Activated CD8-positive, alpha-beta memory T cell treated with anti-CD3 and anti-CD28 coated beads for 48 hours (primary cell): ENCODE measurements at places on chromosomes 1 and 21.

DNA sequence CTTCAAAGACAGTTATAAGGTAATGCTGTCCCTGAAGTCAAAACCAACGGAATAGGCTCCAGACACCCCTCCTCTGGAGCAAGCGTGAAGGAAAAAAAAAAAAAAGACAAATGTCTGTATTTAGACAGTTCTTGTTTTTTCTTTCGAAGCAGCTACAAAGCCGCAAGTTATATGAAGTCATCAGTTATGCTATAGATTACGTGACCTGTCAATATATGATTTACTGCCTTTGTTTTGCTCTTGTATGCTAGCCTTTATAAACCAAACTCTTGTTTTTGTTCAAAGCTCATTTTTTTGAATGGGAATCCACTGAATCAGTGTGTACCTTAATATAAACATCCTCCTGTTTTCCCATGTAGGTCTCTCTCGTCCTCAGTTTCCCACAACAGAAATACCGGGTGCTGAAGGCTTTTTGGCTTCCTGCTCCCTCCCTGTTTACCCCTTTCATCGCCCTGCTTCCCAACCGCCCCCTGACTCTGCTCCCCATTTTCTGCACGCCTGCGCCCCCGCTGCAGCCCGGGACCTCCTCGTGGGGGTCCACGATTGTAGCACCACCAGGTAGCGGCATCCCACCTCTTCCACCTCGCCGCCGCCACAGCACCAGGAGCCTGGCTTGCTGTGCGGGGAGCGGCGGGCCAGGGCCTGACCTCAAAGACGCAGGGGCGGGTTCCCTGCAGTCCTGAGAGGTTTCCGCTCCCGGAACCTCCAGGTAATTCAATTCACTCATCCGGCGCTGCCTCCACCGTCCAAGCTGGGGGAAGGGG, 5.2 kb upstream of the ZNF678 start:
- DNase-seq = no peak

GRCh38 chr1:237799762-237800474, 90.8 kb downstream of the ZP4 start:
- DNase-seq = peak; percentile 2

DNA sequence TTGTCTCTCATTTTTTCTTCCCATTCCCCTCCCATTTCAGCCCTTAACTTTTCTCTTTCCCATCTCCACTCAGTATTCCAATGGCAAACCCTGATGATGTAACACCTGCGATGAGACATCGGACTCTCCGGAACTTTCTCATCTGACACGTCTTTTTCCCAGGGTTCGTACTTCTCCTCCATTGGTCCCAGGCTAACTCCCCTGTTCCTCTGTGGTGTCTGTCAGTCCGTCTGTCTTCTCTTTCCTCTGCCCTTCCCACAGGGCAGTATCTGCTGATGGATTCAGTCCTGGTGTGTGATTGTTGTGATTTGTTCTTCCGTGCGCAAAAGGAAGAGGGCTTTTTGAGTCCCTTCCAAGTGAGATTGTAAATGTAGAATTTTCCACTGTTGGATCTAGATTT, 27.7 kb downstream of the VANGL2 start:
- no peak for DNase-seq

- DNase-seq = no peak
These were observed 94.2 kb downstream of the KCNN3 start for GRCh38 chr1:154775621-154776605.

DNA sequence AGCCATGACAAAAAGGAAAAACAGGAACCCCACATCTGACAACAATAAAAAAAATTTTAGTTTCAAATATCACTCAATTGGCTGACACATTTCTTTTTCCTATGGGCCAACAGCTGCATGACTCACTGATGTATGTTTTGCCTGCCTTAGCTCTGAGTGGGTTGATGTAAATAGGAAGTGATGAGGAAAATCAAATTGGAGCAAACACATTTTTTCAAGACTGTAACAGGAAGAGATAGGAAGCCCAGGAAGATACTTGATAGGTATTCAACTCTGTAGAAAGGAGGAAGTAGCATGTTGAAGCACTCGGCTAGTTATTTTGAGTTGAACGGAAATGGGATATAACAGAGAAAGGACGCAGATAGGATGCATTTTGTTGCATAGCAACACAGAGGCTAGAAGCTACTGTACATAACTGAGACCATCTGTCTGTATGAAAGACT, 168.0 kb upstream of the NR5A2 start:
- no peak for DNase-seq

DNA sequence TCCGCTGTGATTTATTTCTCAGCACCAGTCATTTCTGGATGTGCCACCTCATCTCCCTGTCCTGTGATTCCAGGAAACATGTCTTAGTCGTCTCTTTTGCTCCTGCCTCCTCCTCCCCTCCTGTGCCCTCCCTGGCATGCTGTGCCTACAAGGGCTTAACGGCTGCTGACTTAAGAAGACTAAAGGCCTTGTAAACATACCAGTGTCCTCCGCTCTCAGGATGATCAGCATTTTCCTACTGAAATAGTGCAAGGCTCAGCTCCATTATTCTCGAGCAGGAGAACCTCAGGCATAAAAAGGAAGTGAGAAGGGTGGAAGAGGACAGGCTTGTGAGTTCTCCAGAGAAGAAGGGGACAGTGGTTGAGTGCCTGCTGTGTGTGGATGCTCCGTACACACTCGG, 61.6 kb upstream of the RUNX3 start:
- DNase-seq = no peak

DNA sequence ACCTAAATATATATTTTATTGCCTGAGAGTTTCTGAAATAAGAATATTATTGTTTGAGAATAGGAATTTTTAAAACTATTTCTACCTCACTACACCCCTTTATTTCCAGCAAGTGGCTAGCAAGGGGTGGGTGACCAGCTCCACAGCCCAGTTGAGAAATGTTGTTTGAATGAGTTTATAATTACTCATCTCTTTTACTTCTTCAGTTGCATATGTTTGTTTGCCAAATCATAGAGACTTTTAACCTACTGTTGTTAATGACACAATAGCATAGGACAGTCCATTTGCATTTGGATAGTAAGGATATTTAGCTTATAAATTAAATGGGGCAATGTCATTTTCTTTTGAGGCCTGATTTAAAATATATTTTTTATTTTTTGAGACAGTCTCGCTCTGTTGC, 127.8 kb downstream of the NRDC start:
- DNase-seq = no peak

DNA sequence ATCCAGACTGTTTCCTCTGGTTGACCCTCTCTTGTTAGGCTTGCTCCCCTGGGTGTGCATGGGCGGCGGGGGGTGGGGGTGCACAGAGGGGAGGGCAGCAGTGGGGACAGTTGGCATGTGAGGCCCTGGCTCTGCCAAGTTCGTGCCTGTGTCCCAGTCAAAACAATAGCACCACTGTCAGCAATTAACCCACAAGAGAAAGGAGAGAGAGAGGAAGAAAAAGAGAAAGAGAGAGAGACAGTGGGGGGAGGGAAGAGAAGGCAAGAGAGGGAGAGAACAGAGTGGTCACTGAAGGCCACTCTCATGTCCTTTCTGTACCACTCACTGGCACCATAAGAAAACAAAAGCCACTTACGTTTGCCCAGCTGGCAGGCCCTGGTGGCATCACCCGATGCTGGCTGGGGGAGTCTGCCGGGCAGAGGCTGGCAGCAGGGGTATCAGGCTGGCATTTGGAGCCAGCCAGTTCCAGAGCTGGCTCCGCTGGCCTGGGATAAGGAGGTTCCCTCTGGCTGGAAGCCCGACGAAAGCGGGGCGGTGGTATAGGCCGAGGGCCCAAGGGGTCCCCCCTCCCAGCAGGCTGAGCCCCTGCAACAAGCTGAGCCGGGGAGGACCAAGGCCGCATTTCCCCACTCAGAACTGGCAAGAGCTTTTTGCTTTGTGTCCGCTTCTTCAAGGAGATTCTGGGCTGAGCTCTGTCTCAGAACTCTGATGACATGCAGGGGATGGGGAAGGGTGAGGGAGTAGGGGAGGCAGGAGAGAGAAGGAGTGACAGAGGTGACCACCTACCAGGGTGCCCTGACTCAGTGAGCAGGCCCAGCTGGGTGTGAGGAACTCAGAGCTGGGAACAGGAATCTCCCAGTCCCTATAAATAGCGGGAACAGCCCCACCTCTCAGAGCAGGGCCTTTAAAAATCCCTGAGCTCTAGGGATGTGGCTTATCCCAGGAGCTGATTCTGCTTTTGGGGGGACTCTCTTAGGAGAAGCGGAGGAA, 27.9 kb downstream of the PIK3C2B start:
- no peak for DNase-seq

GRCh38 chr1:53837646-53837923, 511 bp downstream of the NDC1 start:
- no peak for DNase-seq

DNA sequence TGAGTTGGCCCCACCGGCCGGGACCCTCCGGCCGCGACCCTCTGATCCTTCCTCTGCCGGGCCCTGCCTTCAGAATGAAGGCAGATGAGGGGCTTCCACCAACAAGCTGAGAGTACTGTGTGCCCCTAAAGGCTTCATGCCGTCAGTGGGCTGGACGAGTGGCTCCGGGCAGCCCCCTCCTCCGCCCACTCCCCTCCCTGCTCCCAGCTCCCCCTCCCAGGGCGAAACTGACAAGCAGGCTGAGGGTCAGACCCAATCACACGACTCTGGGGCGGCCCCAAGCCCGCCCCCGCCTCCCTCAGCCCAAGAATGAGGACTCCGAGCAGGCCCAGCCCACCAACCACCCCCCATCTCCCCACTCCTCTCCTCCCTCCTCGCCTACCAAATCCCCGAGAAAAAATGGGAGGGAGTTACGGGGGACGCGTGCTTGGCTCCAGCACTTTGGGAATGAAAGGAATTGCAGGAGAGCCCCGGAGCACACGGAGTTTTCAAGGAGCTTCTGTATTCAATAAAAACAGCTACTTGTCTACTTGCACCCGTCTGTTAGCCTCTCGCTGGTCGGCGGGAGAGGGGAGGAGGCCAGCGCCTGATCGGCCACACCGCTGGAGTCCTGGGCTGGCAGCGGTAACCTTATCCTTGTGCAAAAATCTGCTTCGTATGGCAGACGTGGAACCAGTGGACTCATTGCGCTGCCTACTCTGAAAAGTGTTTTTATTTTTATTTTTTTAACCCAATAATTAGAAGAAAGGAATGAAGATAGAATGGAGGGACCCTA, at the start of gene COL11A1:
Gene COL11A1 (minus strand): TSS at position 147 of the 775 bp plus-strand sequence. CDS start 344 bp downstream, outside the sequence.
- no peak for DNase-seq

GRCh38 chr1:200048244-200048643, 20.7 kb downstream of the NR5A2 start:
- no peak for DNase-seq

- DNase-seq = no peak
These were observed at the start of gene RSPO1 for GRCh38 chr1:37634244-37634991. RSPO1 (minus strand) TSS chr1:37634892; CDS start chr1:37629661, 5,231 bp downstream.

DNA sequence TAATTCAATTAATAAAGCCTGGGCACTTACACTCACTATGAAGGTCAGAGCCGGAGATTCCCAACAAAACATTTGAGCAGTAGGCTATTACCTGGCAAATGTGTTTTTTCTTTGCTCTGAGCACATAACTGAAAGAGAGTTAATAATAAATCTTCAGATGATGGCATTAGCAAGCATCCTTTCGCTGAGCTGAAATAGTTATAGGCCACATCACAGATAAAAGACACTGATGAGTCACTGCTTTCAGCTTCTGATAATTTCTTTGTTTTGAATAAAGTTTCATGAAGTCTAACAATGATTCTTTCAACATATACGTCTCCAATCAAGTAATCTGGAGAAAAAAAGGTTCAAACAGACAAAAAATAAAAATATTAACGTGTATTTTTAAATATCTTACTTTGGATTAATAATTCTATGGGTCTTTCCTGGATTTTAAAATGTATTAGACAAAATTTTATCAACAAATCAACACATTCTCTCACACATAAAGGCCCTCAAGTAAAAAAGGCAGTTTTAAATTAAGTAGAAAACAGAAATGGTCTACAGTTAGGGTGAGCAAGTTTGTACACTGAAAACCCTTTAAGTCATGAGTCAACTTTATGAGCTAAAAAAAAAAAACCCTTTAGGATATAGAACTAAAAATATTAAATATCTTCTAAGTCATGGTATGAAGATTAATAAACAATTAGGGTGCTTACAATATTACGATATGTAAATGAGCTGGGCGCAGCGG, 33.1 kb downstream of the LTN1 start:
- DNase-seq = no peak

GRCh38 chr1:109617291-109617801, 2.1 kb downstream of the GNAT2 start:
- no peak for DNase-seq

DNA sequence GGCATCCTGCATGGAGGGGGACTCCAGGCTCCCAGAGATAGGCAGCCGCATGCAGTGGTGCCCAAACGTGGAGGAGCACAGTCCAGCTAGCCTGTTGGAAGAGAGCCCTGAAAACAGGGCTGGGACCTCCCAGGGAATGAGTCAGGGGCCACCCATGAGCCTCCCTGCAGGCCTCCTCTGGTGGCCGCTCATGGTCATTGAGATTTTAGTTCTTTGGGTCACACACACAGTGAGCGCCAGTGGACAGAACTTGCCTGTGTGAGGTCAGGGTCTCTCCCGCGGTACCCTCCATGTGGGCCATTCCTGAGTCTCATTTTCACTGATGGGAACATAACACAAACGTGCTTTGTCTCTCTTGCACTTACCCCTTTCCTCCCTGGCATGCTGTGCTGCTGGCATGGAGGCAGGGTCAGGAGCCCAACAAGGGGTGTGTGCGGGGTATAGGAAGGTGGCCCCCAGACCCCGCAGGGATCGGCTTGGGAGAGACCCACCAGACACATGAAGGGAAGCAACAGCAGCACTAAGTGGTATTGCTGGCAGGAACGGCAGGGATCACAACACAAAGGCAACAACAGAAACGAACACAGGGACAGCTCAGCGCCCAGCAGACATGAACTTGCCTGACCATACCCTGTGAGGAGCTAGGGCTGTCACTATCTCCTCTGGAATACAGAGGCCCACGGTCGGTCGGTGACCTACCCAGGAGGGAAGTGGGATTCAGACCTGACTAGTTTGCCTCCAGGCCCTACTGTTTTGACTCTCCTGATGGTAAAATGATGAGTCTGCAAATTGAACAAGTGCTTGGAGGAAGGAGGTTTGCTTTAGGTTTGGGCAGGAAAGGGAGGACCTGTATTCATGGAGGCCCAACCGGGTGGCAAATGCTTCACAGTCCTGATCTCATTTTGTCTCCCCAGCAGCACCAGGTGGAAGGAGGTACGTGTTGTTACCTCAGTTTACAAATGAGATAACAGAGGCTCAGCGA, 31.8 kb downstream of the ABCG1 start:
- DNase-seq = no peak

DNA sequence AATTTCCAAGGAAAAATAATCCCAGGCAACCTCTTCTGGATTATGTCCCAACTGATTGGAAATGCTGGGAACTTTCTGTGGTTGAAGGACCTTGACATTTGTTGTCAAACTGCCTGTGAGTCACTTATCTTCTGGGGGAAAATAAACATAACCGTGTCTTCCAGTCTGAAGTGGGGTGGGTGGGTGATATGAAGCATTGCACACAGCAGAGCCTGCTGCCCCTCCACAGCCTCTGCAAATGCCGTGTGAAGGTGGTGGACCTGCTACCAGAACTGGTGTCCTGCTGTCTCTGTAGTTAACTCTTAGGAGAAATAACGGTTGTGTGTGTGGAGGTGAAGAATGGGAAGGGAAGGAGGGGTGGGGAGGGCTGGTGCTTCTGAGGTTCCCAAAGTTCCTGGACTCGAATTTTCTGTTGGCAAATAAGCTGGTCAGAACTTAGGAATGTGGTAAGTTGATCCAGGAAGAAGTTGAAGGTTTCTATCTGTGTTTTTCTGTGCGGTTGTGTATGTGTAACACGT, 23.2 kb downstream of the GALNT2 start:
- no peak for DNase-seq

GRCh38 chr1:201072149-201072548, 40.1 kb downstream of the CACNA1S start:
- DNase-seq = no peak
